ENCODE measurements at places on chromosomes 1 and 21. TPM values are rescaled to one million over a fixed set of nuclear protein-coding genes. Genes with fewer than 3 reads are reported as not detected.

The NBPF26 gene
- total RNA-seq = 15.9 TPM

- DNase-seq = peak; percentile 17
Measured at GRCh38 chr1:205669341-205670149, 10.8 kb downstream of the SLC45A3 start.

The KANK4 gene
- not detected for total RNA-seq

DNA sequence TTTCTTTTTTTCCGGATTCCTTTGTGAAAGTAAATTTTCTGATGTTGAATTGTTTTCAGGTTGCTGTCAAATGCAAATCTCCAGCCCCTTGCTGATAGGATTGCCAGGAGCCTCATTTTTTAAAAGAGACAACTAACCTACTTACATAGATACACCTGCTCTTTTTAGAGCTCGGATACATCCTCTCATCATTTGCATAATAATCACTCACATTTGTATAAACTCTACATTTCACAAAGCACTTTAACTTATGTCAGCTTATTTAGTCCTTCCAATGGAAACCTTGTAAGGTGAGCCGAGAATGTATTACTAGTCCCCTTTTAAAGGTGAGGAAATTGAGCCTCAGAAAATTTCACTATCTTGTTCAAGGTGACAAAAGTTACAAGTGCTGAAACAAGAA, 84.8 kb downstream of the KCTD3 start:
- DNase-seq = no peak

DNA sequence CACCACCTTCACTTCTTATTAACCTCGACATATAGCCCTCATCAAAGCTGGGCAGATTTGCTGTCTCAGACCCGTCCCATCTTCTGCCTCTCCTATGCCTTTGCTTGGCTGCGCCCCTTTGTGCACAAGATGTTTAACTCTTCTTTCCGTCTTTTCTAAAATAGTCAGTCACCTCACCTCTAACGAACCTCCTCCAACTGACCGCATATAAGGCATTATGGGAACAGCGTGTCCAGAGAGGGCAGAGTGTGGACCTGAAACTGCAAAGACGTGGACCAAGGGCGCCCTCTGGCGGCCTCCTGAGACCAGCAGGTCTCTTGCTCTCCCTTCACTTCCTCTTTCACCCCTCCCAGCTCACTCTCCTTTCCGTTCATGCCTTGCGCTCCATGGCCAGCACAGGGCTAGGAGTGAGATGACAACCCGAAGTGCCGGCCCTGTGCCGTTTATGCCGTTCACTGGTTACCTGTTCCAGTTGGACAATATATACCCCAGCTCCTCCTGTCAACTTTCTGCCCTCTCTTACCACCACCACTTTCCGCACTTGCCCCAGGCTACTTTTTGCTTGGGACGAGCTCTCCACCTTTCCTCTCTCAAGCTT, 2.5 kb upstream of the METTL25B start:
- peak; percentile 81 for DNase-seq

DNA sequence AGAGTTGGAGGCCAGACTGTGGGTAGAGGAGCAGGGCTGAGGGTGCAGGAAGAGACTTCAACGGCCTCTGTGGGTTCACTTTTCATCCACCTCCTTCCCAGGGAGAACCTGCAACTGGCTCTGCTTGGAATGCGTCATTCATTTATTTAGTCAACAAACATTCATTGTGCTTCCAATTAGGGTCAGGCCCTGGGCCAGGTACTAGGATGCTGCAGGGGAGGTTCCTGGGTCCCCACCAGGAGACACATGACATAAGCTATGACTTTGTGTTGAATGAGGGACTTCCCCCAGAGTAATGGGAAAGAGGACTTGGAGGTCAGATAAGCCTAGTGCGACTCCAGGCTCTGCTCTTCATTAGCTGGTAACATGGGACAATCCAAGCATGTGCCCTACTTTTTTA, 46.3 kb upstream of the RPL11 start:
- no peak for DNase-seq

The OLFML3 gene
- 0.20 TPM for total RNA-seq

The KCNN3 gene
- 0.02 TPM for total RNA-seq
